ENCODE measurements at places on chromosomes 7 and 10.
A peak's percentile ranks its signal among the peaks of the same experiment; 100 is the strongest.

- no peak for DNase-seq
These were observed 74.2 kb downstream of the JAZF1 start for GRCh38 chr7:28106321-28106829.

GRCh38 chr7:112970771-112971170 is 115.9 kb downstream of the GPR85 start:
- peak; percentile 11 for DNase-seq

DNA sequence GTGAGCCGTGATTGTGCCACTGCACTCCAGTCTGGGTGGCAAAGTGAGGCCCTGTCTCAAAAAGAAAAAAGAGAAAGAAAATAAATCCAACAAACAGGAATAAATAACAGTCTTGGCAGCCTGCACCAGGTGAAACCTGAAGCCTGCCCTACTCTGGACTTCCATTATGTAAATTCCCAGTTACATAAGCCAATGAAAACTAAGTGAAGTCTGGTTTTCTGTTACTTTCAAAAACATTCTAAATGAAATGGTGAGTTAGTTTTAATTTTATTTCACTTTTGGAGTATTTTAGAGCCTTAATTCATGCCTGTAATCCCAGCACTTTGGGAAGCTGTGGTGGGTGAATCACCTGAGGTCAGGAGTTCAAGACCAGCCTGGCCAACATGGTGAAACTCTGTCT is 22.5 kb upstream of the HIBADH start:
- peak; percentile 20 for DNase-seq

DNA sequence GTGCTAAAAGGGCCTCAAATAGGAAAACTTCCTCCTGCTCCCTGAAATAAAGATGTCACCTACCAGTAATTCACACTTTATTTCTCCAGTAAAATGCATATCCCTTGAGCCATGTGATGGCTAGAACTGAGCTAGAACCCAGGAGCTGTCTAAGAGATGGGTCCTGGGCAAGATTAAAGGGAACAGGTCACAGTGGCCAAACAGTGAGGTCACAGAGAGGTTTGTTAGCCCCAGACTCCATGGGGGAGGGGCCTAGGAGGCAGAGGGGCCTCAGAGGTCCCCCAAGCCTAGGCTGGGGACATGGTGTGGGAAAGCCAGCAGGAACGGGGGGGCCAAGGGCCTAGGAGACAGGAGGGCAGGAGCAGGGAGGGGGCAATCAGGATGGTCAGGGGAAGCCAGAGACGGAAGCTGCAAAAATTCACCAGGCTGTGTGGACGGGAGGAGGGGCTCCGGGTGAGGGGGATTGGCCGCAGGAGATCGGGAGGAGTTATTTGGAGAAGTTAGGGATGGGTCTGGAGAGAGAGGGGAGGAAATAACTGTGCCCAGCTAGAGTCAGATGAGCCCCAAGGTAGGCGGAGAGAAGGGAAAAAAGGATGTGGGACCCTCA is 3.3 kb downstream of the FBXO24 start:
- DNase-seq: no peak

DNA sequence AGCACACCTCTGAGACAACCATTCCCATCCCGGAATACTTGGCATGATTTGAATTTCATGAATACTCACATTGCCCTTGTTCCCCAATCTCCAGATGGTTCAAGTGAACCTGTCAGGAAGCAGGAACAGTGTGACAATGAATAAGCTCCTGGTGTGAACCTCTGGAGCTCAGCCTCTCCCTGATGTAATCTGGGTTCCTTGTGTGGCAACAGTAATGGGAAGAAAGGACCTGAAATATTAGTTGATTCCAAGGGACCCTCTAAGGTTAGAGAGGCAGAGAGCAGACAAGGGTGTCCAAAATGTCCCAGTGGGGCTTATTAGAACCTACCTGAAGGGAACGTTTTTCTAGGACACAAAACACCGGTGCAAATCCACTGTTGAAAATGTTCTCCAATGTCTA is 8.5 kb downstream of the OR2A7 start:
- DNase-seq: peak; percentile 2

- no peak for DNase-seq
These were observed 48.0 kb upstream of the NCF1 start for GRCh38 chr7:74725840-74726239.

DNA sequence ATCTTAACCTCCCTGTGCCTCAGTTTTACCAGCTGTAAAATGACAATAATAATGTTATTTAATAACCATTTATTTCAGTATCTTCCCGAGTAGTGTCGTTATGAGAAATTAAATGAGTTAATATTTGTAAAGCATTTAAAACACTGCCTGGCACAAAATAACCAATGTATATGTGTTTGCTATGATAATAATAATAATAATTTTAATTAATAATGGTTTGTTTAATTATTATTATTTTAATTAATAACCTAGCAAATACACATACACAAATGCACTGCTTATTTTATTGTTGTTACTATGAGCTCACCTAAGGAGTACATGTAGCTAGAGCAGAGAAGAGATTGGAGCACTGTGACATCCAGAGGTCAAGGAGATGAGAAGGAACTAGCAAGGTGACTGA is 18.2 kb upstream of the GPNMB start:
- no peak for DNase-seq

DNA sequence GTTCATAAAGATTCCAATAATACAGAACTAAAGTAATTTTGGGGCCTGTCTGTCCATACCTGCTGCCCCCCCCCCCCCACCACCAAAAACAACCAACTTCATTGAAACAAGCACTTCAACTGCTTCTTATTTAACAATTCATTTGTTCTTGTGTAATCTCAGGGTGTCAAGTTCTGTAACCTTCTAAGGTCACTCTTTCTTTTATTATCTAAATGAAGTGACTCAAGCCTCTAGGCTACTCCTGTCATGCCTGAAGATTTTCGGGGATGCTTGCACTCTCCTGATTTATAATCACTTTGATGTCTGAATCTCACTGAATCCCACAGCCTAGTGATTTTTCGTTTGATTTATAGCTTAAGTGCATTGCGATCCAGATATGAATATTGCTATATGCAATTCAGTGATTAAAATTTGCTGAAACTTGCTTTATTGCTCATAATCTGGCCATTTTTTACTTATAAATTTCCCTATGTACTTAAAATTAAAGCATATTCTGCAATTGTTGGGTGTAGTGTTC is 27.2 kb downstream of the GARIN1A start:
- DNase-seq: no peak

- DNase-seq: no peak
These were observed 25.2 kb downstream of the VCL start for GRCh38 chr10:74022926-74023629.

GRCh38 chr10:69648461-69648860 is 18.4 kb downstream of the FAM241B start:
- no peak for DNase-seq

DNA sequence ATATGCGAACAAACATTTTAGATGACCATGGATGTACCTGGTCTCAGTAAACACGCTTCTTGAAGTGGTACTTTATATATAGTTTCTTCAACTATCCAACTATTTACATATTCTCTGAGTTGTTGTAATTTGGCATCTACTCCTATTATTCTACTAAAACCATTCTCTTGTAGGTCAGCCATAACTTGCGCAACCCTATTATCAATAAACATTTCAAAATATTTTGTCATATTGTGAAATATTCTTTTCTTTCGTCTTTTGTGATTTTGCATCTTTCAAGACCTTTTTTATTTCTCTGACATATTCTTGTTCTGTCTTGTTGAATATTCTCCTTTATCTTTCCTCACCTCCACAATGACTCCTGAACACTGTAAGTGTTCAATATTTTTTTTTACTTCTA is 753.3 kb downstream of the NXPH1 start:
- DNase-seq: no peak

DNA sequence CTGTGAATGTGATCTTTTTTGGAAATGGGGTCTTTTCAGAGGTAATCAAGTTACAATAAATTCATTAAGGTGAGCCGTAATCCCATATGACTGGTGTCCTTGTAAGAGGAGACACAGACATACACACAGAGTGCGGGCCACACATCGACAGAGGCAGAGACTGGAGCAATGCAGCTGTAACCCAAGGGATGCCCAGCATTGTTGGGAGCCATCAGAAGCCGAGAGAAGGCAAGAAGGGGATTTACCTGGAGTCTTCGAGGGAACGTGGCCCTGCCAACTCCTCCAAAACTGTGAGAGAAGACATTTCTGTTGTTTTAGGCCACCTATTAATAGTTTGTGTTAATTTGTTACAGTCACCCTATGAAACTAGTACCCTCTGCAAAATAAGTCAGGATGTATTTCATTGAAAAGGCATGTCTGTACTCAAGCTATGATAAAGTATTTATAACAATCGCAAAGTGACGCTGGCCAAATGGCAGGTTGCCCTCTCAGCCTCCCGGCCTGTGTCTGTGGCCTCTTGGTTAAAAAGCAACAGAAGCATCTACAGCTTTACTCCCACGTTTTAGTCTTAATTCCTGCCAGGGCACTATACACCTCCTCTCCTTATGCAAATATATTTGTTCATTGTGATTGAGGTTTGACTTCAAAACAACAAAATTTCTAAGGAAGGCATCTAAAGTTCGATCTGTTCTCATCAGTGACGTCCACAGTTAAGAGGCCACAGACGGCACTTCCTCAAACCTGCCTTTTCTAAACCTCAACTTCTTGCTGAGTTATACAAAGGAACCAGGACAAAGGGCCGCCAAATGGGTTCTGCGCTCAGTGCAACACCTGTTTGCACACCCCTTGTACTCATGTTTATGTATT is 46.8 kb downstream of the HIPK2 start:
- DNase-seq: peak; percentile 17

- DNase-seq: no peak
These were observed 617.9 kb upstream of the MKI67 start for GRCh38 chr10:128744092-128744491.

DNA sequence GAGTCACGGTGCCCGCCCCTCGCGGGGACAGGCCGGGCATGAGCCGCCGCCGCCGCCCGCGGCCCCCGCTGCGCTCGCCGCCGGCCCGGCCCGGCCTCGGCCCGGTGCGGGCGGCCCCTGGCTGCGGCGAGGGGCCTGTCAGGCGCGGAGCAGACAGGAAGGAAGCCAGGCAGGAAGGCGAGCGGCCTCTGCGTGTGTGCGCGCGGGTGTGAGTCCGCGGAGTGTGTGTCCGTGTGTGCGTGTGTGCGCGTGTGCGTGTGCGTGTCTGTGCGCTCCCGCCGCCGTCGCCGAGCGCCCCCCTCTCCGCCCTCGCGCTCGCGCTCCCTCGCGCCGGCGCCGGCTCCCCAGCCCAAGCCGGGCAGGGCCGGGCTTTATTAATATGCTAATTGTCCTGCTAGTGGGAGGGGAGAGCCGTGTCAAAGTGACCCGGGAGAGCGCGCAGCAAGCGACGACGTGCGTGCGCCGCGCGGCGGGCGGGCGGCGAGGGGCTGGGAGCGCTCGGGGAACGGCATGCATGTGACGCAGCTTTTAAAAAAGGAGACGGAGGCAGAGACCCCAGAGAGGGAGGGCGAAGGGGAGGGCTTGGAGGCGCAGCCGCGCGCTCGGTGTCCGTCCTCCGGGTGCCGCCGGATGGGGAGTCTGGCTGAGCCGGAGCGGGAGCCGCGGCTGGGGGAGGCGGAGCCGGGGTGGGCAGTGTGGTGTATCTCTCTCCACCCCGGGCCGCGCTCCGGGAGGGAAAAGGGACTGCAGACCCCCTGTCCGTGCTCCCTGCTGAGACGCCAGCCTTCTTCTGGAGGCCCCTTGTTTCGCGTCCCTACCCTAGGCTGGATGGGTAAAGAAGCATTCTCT is at the start of gene LDB1:
TSS of gene LDB1 (minus strand) at position 227 of the 849 bp plus-strand sequence. CDS start 258 bp downstream, outside the sequence.
- DNase-seq: peak; percentile 65

DNA sequence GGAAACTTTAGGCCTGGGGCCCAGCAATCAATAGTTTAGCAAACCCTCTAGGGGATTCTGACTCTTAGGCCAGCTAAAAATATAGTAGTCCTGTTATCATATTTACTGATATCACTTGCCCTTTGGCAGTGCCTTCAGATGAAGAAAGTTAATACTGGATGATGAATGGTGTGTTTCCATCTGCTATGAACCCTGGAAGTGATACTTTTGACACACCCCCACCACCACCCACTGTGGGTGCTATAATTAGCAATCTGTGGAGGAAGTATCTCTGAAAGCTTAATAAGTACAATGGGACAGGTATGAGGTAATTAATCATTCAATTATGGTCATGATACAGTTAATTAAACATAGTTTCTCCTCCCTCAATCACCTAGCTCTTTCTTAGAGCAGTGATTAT is 90.4 kb upstream of the LRRTM3 start:
- DNase-seq: no peak

DNA sequence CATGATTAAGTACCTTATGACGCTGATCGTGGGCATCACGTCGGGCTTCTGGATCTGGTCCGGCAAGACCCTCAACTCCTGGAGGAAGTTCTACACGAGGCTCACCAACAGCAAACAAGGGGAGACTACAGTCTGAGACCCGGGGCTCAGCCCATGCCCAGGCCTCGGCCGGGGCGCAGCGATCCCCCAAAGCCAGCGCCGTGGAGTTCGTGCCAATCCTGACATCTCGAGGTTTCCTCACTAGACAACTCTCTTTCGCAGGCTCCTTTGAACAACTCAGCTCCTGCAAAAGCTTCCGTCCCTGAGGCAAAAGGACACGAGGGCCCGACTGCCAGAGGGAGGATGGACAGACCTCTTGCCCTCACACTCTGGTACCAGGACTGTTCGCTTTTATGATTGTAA is 2.5 kb downstream of the FZD1 start:
- no peak for DNase-seq
